ENCODE measurements at places on chromosomes 1 and 21.

DNA sequence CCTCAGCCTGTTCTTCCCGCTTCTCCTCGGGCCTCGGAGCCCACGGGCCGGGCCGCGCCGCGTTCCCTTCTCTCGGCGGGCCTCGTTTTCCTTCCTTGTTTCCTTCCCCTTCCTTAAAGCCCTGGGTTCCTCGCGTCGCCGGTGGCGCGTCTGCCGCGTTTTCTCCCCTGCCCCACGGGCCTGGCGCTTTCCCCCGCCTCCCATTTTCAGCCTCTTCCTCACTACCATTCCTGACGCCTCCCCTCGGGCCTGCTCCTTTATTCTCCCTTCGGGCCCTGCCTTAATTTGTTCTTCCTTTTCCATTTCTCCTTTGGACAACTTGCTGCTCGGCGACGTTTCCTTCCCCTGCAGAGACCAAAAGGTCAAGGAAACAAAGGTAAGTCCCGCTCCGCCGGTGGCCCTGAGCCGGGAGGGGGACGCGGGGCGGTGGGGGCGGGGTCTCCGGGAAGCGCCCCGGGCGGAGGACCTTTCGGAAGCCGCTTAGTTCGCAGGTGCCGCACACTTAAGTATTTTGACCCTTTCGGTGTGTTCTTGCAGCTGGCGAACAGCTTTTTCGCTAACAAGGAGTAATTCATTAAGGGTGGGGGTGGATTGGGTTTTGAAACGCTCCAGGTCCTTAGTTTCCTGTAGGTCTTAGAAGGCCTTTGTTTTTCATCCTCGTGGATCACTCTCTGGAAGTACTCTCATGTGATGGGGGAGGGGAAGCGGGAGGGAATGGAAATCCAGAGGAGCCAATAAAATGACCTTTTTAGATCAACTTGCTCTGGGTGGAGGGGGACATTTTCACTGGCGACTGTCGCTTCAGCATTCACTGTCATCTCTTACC is 780 bp downstream of the YTHDF2 start:
- peak; percentile 44 for DNase-seq

- no peak for DNase-seq
These were observed 508.3 kb upstream of the PKN2 start for GRCh38 chr1:88175631-88176226.

- DNase-seq: no peak
These were observed 150.9 kb downstream of the RERE start for GRCh38 chr1:8666389-8667167.

GRCh38 chr21:34166468-34166867 is 93.1 kb downstream of the MRPS6 start:
- no peak for DNase-seq

DNA sequence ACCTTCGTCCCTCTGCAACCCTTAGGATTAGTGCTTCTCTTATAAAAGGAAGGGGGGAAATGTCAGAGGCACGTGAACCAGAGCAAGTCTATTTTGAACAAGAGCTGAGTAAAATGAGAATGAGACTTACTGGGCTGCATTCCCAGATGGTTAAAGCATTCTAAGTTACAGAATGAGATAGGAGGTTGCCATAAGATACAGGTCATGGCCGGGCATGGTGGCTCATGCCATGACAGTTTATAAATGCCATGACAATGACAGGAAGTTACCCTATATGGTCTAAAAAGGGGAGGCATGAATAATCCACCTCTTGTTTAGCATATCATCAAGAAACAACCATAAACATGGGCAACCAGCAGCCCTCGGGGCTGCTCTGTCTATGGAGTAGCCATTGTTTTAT is 2.5 kb upstream of the AQP10 start:
- DNase-seq: no peak

- no peak for DNase-seq
These were observed 648 bp upstream of the RGS7 start for GRCh38 chr1:241357366-241358340.

GRCh38 chr1:90486996-90487395 is 230.1 kb downstream of the BARHL2 start:
- DNase-seq: no peak

DNA sequence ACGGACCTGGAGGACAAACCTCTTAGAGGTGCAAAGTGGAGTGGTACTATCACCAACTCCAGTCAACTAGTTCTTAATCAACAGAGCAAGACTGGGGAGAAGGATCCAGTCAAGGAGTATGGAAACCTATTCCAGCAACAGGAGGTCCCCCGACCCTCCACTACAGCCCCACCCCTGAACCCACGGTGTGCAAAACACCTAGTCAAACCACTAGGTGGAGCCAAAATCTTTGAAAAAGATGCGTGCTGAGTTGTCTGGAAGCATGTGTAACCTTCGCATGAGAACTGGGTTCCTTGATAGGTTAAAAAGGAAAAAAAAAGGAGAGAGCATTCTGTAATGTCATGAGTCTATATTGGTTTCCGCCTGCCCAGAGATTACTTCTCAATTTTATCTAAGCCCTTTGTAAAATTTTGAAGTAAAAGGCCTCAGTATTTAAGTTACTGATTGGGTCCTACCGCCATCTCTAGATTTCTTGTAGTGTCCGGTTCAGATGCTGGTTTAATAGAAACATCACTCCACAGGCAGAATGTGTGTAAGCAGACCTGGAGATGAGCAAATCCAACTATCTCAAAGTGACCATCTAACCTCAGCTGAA is 81.9 kb upstream of the HAO2 start:
- peak; percentile 12 for DNase-seq

- DNase-seq: no peak
These were observed 372.3 kb downstream of the TTLL7 start for GRCh38 chr1:83626603-83627002.

Measured in T-helper 1 cell (primary cell).